ENCODE measurements at places on chromosomes 5 and 9. TPM values are rescaled to one million over a fixed set of nuclear protein-coding genes. Genes with fewer than 3 reads are reported as not detected.

- DNase-seq, result no peak
Observed at GRCh38 chr5:132104556-132104955, 31.0 kb downstream of the CSF2 start.

GRCh38 chr5:155507363-155507762 lies 493.8 kb downstream of the KIF4B start:
- DNase-seq, result no peak

DNA sequence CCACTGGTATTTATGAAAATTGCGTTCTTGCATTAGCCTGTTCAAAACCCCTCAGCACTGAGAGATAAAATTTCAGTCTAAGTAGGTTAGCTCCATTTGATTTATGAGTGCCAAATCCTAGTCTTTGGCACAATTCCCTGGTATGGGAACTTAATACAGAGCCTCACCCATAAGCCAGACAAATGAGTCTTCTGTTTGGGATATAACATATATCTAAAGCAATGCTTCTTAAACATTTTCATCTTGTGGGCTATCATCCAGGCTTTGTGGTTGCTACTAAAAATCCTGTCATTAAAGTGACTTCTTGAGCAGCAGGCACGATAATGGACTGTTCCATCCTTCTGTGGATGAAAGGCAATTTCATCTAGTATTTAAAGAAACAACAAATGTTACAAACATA lies 419.5 kb upstream of the ACTBL2 start:
- no peak for DNase-seq

The PCDHB15 gene
- 6.7 TPM for total RNA-seq

The CCDC152 gene
- 5.0 TPM for total RNA-seq

The S100Z gene
- not detected for total RNA-seq
